Fibroblast of skin of left quadriceps (primary cell): ENCODE measurements at places on chromosomes 12 and 14.

DNA sequence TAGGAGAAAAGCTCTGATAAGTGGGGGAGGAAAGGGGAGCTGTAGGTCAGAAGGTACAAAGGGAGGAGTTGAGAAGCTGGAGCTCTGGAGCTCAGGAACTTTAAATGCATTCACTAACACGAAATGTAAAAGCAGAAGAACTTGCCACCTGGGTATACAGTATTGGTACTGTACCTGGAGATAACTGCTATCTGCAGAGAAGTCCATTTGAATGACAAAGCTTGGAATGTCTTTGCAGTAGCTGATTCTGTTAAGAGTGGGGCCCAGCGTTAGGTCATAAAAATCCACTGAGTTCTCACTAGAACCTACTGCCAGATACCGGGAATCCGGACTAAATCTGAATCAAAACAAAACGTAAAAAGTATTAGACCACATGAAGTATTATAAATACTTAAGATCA is 55.6 kb downstream of the ZC3H14 start:
- no peak for DNase-seq

GRCh38 chr12:99079811-99080210 is 434.7 kb downstream of the APAF1 start:
- DNase-seq = no peak

- DNase-seq = no peak
Observed at GRCh38 chr12:67735868-67736267, 87.3 kb downstream of the DYRK2 start.

DNA sequence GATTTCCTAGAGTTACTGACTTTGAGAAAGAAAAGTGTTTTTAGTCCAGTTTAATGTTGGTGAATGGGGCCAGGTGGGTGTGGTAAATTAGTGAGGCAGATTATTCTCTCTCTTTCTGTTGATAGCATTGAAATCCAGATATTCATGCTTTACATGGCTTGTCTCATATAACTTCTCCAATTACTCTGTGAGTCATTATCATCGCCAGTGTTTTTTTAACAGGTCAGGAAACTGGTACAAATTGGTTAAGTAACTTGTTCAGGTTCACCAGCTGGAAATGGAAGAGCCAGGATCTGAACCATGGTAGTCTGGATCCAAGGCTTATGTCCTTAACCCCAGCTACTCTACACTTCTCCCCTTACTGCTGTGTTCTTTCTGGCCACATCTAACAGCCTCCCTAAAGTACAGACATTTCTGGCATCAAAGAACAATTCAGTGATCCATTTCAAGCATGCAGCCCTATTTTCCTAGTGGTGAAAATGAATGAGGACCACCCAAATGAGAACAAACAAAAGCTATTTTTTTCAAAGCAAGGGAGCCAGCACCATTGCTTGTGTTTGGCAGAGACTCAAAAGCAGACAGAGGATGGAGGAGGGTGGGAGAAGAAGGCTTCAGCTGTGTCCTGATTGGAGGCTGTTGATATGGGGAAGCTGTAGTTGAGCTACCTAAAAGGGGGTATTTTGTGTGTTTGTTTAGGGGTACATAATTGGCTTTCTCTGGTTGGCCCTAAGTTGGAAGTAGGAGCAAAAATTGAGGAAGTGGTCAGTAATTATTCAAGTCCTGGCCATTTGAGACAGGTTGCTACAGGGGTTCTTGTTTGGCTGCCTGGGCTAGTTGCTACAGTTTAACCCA is 1.7 kb downstream of the IRAK3 start:
- no peak for DNase-seq

GRCh38 chr12:58029260-58029659 is 87.9 kb downstream of the ATP23 start:
- DNase-seq = no peak

GRCh38 chr12:71476513-71476912 is 36.9 kb downstream of the LGR5 start:
- peak; percentile 72 for DNase-seq

DNA sequence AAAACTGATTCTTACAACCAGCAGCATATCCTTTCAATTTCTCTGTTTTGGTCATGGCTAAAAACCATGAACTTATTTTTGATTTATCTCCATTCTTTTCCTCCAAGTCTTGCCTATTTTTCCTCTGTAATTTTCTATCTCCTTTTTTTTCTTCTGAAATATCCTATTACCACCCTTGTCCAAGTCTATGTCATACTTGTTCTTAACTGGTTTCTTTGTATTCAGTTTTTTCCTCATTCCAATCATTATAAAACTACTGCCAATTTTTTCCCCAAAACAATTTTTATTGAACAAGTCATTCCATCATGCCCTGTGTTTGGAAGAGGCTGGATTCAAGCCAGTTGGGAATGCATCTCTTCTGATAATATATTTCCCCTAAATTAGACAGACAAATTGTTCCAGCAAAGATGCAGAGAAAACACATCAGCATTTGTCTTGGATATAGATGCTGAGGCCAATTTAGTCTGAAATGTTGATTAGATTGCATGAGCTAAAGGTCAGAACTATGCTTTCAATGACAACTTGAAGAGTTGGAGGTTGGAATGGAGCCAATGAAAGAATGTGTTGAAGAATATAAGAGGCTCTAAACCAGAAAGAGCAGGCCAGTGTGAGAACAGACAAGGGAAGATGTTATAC is 30.7 kb downstream of the OTOGL start:
- peak; percentile 67 for DNase-seq

DNA sequence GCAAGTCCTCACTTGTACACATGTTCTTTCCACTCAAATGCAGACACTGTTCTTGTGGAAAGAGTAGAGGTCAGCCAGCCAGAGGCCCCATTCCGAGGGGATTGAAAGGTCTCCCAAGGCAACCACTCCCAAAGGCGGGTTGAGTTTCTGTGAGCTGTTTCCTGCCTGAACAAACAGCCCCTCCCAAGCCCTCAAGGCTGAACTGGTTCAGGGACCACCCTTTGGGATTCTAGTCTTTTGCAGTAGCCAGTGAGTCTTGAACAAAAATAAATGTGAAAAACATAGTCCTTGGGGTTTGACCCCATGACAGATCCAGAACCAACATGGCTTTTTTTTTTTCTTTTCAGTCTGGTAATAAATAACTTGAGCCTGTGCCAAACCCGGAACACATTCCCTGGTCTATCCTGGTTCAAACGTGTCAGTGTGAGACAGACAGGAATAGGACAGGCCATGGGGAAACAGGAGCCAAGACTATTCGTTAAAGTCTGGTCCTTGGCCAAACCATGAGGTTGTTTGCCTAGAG is 17.6 kb upstream of the STK38L start:
- DNase-seq = no peak

GRCh38 chr12:65323070-65323469 is 44.6 kb downstream of the MSRB3 start:
- DNase-seq = no peak

- no peak for DNase-seq
Observed at GRCh38 chr12:114760151-114760877, 76.3 kb upstream of the TBX3 start.
